ENCODE measurements at places on chromosomes 1 and 21.

GRCh38 chr1:101653482-101653946, 343.2 kb downstream of the OLFM3 start:
- DNase-seq = no peak

- DNase-seq = no peak
Observed at GRCh38 chr1:100441651-100442050, 89.3 kb downstream of the CDC14A start.

- no peak for DNase-seq
Observed at GRCh38 chr1:30403061-30403645, 320.2 kb downstream of the MATN1 start.

DNA sequence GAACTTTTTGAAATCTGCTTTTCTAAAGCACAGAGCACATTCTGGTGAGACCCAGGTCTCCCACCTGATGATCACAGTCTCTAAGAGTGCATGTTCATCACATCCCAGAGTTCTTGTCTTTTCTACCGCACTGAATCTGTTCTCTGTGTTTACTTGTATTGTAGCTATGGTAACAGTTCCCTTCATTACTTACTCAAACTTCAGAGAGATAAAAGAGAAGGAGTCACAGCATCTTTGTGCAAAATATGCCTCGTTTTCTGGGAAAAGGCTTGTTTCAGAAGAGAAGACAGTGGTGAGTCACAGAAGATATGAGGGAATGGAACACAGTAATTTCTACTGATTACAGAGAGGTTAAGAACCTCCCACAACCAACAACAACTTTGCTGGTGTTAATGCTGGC, 580.6 kb downstream of the PLA2G4A start:
- no peak for DNase-seq

DNA sequence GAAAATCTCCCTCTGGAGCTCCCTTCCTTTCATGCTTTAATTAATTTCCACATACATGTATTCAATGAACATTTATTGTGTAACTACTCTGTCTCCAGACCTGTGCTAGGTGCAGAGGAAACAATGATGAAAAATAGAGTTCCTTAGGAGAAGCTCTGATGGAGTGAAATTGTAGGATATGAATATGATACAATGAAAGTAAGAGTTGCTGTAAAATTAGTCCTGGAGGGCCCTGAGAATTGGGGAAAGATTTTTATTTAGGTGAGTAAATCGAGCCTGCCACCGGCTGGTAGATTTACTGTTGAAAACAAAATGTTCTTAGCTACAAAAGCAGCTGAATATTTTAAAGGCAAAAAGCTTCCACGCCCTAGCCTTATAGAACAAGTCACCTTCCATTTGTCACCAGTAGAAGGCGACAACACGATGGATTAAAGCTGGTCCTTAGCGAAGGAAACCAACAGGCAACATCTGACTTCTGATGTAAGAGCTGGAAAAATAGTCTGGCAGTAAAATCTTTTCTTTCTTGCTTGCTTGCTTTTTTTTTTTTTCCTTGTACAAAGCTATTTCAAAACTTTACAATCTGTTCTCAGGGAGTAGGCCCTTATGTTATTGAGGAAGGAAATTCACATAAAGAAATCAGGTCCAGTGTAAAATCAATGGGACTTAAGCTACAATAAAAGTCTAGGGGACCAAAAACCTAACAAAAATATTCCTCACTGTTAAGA, 82.0 kb upstream of the ROR1 start:
- peak; percentile 43 for DNase-seq

GRCh38 chr1:998745-998994, 1.2 kb downstream of the HES4 start:
- DNase-seq = no peak

GRCh38 chr1:59015708-59016107, 231.9 kb upstream of the JUN start:
- no peak for DNase-seq

GRCh38 chr1:184300446-184300845, 86.4 kb upstream of the C1orf21 start:
- DNase-seq = no peak

DNA sequence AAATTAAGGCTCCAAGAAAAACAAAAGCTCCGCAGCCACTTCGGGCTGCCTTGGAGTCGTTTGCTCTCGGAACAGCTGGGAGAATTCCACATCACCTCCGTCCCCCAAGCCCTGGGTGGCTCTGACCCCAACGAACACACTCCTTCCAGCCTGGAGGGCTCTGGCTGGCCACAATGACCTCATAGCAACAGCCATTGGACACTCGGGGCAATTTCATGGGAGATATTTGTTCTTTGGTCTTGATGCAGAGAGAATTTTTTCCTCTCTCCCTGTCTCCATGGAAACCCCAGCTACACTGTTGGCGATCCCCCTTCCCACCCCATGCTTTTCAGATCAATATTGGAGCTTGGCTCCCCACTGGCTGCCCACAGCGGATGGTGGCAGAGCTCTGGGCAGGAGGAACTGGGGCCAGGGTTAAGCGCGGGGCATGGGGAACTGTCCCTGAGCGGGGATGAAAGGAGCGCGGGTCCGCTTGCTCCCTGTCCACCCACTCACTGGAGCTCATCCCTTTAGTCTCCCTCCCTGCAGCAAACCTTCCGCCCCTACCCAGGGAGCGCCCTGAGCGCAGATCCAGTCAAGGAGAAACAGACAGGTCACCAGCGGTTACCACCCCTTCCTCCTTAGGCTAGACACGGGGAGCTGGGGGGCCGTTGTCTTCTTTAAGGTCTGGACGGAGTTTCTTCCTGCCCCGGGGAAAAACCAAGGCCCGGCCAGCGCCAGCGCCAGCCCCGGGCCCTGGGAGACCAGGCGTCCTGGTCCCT, 1.2 kb downstream of the WNT4 start:
- DNase-seq = no peak

DNA sequence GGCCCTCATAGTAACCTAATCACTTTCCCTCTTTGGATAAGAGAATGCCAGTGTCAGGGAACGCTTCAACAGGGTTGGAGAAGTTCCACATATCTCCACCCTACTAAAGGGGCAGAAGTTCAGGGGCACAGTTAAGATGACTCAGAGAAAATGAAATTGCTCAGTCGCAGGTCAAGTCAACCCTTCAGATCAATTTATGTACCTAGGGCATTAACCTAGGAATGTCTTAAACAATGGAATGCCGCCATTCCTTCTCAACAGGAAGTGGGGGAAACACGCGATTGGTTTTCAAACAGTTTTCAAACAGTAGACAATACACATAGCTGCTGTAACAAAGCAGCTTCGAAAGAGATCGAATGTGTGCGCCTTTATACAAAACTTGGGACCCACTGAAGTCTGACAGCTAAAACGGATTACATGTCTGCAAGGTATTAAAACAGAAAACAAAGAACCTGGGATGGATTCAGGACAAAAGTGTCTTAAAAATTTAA, 897 bp downstream of the SLC25A24 start:
- DNase-seq = no peak

DNA sequence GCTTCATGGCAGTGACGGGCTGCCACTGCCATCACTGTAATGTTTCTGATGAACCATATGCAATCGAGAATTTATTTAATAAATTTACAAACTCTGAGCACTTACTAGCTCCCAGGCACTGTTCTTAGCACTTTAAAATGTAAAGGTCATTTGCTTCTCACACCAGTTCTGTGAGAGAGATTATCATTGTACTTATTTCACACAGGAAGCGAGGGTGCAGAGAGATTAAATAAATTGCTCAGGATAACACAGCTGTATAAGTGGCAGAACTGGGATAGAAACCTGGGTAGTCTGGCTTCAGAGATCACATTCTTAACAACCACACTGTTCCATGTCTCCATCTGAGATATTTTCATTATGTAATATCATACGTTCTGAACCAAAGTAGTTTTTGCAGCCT, 119.9 kb downstream of the MAST2 start:
- no peak for DNase-seq

DNA sequence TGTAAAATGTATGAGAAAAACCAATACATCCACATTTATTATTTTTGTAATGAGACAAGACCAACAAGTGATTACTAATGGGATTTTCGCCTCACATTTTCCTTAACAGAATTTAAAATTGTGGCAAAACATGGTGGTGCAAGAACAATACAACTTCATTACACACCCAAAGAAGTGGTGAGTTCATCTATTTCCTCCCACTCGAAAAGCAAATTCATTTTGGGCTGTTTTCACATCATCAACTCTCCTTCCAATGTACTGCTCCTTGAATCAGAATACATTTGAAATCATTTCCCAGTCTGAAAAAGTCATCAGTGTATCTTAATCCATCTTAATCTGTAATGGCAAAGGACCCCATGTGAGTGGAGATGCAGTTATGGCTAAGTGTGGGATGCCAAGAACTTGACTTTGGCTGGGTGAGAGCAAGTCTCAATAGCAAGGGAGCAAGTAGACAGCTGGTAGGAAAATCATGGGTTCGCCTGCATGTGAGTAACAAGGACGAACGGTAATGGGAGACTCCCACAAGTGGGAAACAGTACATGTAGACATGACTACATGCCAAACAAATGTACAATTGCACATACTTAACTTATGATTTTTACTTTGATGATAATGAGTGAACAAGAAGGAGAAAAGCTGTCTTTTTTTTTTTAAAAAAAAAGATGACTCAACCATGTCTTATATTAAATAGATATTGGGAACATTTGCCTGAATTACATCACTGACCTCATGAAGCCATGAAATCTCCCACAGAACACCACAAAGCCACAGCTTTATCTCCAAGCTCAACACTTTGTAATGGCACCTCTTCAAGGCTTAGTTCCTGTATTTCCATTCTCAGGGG, 46.0 kb downstream of the RUNX1 start:
- no peak for DNase-seq

GRCh38 chr1:221478050-221478949, 263.6 kb downstream of the DUSP10 start:
- peak; percentile 31 for DNase-seq

DNA sequence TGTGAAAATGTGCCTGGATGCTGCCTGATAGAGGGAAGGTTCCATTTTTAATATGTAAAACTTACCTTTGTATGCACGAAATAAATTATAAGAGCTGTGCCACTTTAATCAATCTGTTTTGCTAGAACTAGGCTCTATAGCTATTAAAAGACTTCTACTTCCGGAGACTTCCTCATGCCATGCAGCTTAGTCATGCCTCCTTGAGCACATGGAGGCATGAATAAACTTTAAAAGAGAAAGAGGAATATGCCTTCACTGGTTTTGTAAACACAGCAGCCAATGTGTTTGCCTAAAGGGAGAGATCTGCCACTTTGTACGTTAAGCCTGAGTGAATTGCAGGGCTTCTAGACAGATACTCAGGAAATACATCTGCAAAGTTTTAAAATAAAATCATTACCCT, 604.6 kb downstream of the LRRIQ3 start:
- DNase-seq = no peak

DNA sequence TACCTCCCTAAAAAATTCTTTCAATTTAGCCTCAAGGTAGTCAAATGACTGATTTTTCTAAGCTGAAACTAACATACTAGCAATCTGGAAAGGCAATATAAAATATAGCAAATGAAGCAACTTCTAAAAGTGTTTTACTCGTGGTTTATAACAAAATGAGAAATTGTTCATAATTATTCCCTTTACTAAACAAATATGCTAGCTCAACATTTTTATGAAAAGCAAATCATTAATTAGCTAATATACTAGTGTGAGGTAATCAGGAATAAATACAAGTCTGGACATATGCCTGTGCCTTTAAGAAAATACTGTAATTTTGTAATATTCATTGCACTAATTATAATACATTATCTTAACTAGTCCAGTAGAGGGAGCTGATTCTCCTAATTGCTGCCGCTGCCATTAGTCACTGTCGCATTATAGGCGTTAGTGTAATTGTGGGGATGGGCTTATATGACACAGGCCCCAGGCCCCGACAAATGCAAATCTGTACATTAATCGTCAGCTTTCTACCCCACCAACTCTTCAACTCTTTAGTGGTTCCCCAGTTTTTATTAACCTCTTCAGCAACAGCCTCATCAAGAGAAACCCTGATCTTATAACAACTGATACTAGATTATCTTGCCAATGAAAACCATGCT, 160.9 kb downstream of the GABPA start:
- DNase-seq = peak; percentile 67

GRCh38 chr1:230708631-230709580, 5.0 kb downstream of the AGT start:
- no peak for DNase-seq

DNA sequence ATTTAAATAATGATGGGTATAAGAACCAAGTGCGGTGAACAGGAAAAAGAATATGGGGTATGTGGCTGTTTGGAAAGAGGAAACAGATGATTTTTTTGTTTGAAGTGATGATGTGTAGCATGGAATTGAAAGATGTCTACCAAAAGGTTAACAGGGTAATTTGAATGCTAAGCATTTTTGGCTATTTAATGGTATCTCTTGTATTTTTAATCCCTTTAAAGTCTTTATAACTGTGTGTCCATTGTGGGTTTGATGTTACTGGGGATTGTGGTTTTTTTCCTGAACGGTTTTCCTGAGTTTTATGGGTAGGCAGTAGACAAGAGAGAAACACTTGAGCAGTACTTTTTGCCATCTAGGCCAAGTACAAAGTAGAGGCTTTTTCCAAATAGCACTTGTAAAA, 63.2 kb downstream of the PRDM2 start:
- DNase-seq = no peak

DNA sequence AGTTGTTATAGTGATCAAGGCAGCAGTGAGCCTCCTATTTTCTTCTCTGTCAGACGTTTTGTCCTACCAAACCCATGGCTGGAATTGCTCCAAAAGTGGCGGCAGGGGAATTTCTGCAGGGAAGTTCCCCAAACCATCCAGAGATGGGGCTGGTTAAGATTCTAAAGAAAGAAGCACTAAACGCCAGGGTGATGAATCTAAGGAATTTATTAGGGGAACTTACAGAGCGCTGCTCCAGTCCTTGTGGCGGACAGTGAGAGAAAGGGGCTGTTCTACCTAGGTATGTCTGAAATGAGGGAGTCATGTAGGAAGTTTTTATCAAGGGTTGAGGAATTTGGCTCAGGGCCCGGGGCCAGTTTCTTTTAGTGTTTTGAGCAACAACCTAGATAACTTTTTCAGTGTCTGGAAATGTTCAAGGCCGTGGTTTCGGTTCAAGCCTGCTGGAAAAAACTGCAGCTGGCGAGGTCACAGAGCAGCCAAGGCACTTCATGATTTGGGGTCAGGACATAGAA, 222.4 kb upstream of the B3GALT2 start:
- DNase-seq = no peak
